Caco-2 (cell line): ENCODE measurements at places on chromosomes 5 and 9.

DNA sequence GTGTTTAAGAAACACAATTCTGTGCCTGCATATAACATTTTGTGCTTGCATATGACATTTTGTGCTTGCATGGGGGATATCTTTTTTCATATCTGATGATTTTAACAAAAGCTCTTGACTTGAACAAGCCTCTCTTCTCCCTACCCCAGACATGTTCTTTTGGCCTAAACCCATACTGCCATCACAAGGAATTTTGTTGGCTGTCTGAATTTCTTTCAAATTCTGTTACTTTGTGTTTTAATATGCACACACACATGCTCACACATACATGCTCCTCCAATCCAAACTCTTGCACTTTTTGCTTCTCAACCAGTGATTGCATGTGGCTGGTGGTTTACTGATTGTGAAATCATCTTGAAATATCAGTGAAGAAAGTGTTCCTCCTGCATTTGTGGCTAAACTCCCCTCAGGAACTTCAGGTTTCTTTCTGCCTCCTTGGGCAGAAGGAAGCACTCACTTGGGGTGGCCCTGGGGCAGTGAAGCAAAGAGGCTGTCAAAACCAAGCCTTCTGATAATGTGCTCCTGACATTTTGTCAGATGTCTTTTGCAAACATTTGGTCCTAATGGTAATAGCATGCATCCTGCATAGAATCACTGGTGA, 377.2 kb upstream of the KLF4 start:
- no peak for DNase-seq

GRCh38 chr5:143898916-143899591, 87.1 kb downstream of the HMHB1 start:
- DNase-seq = no peak

GRCh38 chr5:123421773-123422172, 1.4 kb downstream of the CEP120 start:
- no peak for DNase-seq

GRCh38 chr5:112436144-112436543, 17.1 kb upstream of the EPB41L4A start:
- no peak for DNase-seq

GRCh38 chr9:127177231-127177630, 54.8 kb upstream of the ANGPTL2 start:
- DNase-seq = no peak

GRCh38 chr5:51389288-51389576, 6.0 kb downstream of the ISL1 start:
- no peak for DNase-seq

GRCh38 chr5:154049636-154050035, 10.9 kb downstream of the MFAP3 start:
- DNase-seq = no peak

GRCh38 chr5:38265546-38266179, 7.3 kb downstream of the EGFLAM start:
- peak; percentile 81 for DNase-seq

DNA sequence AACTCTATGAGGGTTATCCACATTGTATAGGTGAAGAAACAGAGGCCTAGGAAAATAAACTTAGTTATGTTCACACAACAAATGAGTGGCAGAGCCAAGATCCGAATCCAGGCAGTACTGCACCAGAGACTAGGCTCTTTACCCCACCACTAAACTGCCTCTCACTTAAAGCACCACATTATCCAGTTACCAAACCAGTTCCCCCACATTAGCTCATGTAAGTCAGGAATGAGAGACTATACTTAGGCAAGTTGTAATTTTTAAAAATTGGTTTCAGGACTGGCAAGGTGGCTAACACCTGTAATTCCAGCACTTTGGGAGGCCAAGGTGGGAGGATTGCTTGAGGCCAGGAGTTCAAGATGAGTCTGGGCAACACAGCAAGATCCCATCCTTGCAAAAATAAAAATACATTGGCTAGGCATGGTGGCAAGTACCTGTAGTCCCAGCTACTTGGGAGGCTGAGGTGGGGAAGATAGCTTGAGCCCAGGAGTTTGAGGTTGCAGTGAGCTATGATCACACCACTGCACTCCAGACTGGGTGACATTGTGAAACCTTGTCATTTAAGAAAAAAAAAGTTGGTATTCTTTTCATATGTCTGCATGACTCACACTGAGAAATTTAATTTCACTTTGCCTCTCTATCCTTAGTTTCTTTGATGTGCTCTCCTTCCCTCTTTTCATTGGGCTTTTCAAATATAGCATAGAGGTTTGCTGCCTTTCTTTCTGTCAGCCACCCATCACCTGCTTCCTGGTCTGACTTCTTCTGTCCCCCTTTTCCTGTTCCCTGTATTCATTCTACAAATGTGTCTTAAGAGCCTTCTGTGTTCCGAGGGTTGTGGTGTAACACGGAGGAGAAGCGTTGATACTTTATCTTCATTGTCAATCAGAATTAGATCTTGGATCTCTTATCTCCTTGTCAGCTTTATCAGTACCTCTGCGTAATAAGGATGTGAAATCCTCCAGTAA, 64.7 kb downstream of the ERMP1 start:
- no peak for DNase-seq

DNA sequence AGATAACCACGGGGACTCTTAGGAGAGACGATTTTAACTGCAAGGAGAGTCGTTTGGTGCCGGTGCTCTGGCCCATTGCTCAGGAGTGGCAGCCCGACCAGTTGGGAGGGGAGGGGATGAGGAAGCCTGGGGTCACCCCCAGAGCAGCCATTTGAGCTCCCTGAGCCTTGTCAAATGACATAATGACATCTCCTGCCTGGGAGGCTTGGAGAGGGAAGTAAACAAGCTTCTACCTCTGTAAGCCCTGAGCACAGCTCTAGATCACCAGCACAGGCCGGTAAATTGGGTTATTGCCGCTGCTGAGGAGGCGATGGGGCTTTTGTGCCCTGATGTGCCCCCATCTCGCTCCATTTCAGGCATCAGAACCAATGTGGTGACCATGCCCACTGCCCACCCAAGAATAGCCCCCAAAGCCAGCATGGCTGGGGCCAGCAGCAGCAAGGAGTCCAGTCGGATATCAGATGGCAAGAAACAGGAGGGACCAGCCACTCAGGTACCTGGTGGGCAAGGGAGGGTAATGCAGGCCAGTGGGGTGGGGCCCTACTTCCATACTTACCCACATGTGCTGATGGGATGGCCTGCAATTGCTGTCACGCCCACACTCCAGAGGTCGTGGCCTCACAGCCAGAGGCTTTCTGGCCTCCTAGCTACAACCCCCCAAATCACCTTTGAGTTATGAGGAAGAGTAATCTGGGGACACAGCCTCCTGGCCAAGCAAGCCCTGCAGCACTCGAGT, 23.0 kb downstream of the CD74 start:
- DNase-seq = no peak

- DNase-seq = no peak
Measured at GRCh38 chr5:38936269-38936668, 90.5 kb downstream of the OSMR start.

GRCh38 chr5:180069589-180070247, 1.8 kb downstream of the RNF130 start:
- DNase-seq = no peak

- DNase-seq = no peak
Measured at GRCh38 chr5:54307583-54307982, 2.8 kb downstream of the ARL15 start.
